Fibroblast of pulmonary artery (primary cell): ENCODE measurements at places on chromosomes 2 and 18.

GRCh38 chr2:18132697-18133096 lies 254.2 kb downstream of the KCNS3 start:
- peak; percentile 6 for DNase-seq

GRCh38 chr2:88250404-88250803 lies 80.3 kb downstream of the THNSL2 start:
- DNase-seq: no peak

- DNase-seq: peak; percentile 63
Measured at GRCh38 chr2:97870396-97870843, 125.3 kb downstream of the TMEM131 start.

- no peak for DNase-seq
Measured at GRCh38 chr18:69898241-69898861, 49.3 kb downstream of the CD226 start.

DNA sequence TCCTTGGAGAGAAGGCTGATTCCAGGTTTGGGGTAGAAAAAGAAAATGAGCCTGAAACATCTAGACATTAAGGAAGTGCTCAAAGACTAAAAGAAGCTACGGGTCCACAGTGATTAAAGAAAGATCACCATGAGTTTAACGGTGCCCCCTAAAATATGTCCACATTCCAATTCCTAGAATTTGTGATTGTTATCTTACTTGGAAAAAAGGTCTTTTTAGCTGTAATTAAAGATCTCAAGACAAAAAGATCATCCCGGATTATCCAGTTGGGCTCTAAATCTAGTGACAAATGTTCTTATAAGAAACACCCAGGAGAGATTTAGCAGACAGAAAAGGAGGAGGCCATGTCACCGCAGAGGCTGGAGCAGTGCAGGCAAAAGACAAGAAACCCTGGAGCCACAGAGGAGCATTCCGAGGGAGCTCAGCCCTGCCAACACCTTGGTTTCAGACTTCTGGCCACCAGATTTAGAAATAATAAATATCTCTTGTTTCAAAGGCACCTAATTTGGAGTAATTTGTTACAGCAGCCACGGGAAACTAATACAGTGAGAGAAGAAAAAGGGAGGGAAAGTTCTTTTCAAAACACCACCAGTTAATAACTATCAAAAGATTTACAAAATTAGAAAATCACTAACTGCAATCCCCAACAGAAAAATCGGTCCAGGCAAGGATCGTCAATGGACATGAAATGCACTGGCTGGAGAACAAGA lies 8.5 kb downstream of the UXS1 start:
- DNase-seq: no peak

DNA sequence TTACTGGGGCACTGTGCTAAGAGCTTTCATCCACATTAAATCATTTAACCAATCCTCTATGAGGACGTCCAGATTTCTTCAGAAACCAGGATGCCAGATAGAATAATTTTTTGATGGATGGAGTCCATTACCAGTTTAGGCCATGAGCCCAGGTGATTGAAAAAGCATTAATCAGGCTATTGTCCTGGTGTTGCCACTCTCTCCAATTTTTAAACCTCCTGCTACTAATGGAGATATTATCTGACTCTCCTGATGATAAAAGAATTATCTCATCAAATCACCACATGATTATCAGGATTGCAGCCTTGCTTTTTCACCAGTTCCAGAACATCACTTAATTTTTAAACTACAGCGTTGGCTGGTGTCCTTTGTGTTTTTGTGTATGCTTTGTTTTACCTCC lies 402.2 kb downstream of the CLIP4 start:
- DNase-seq: no peak

DNA sequence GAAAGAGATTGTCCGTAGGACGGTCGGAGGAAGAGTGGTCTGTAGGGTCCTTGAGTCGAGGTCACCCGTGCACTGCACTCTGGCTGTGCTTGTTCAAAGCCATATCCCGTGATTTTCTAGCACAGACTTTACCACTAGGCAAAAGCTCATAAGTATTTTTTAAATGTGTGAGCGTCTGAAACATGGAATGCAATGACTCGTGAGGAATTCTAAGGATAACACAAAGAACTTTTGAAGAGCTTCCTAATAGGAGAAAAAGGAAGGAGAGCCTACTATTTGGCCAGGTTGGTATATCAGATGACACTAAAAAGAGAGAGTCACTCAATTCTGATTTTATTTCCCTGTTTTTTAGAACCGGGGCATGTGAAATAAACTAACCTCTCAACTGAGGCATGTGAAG lies 68.3 kb downstream of the CD28 start:
- no peak for DNase-seq

DNA sequence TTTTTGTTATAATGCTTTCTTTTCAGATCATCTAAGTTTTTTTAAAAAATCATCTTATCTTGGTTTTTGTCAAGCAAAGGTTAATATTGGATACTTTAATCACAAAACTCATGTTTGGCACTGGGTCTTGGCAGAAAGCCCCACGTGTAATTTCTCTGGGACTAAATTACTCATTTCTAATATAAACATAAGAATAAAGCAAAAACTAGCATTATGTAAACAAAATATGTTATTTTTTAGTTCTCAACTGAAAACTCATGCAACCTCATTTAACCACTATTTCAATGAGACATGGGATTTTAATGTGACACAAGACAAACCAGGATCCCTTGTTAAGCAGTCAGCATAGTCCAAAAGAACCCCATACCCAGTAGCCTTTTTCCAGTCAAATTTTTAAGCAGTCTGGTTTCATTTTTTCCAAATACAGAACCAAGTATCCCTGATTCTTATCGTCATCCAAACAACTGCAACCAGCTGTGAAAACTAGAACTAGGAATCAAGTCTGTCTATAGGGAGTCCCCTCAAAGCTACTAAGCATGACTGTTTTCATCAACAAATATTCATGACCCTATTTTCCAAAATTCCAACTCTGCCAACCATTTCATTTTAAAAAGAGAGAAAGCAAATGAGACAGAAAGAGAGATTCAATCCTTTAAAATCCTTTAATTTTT lies 27.1 kb downstream of the PID1 start:
- no peak for DNase-seq

DNA sequence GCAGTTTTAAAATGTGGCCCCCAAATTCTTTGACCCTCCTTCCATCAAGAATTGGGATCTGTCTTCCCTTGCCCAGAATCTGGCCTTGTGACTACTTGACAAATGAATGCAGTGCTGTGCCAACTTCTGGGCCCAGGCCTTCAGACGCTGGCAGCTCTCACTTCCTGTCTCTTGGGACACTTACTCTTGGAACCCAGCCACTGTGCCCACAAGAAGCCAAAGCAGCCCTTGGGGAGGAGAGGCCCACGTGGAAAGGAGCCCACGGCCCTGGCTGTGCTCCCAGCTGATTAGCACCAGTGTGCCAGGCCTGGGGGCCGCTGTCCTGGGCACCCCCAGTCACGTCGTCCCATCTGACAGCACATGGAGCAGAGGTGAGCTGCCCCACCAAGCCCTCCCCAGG lies 56.6 kb downstream of the RPL37A start:
- DNase-seq: peak; percentile 61

- no peak for DNase-seq
Measured at GRCh38 chr2:136051001-136051724, 65.7 kb upstream of the DARS1 start.

DNA sequence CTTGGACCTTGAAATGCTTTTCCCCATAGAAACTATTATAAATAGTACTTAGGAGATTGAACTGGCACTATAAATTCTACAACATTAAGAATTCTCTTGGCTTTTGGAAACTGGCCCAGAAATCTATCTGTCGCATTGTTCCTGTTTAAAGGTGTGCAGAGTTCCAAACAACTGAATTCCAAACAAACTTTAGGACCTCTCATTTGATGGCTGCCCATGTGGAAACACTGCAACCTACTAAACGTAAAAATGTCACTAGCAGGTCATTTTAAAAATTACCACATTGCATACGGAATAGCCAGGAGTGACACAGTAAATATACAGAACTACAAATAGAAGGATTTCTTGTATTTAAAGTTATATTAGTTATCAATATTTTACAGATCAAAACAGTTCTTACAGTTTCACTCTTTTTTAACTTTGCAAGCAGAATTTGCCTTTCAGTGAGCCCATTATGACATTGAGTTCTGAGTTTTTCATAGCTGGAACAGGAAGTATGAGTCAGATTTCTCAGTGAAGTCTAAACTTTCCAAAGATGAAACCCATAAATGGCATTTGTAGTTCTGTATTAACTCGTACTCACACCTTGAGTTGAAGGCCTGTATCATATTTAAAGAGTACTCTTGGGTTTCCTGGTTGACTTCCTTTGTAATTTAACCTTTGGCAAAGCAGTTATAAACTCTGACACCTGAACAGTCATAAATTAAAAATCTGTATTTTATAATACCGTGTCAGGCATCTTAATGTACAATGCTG lies 142.3 kb upstream of the BOD1L2 start:
- DNase-seq: peak; percentile 66

- no peak for DNase-seq
Measured at GRCh38 chr2:136288249-136288648, 170.3 kb upstream of the CXCR4 start.

GRCh38 chr2:233439191-233439590 lies 84.9 kb downstream of the DGKD start:
- peak; percentile 88 for DNase-seq

DNA sequence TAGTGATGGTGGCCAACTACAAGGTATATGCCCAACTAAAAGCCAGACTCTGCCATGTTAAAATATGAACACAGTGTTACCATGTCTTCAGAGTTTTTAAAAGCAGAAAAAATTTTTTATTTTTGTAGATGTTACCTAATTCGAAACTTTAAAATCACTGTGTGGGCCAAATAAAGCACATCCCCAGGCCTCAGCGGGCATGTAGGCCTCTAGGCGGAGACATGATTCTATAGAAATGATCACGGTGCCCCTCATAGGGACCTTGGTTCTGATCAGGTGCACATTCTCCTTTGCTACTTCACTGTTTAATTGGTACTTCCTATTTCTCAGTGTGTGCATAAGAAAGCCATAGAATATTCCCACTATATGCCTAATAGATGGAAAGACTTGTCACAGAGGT lies 349.2 kb downstream of the XIRP2 start:
- no peak for DNase-seq

- no peak for DNase-seq
Measured at GRCh38 chr18:57075716-57076400, 71.0 kb upstream of the BOD1L2 start.

GRCh38 chr2:109130723-109130995 lies 1.7 kb downstream of the SH3RF3 start:
- no peak for DNase-seq

DNA sequence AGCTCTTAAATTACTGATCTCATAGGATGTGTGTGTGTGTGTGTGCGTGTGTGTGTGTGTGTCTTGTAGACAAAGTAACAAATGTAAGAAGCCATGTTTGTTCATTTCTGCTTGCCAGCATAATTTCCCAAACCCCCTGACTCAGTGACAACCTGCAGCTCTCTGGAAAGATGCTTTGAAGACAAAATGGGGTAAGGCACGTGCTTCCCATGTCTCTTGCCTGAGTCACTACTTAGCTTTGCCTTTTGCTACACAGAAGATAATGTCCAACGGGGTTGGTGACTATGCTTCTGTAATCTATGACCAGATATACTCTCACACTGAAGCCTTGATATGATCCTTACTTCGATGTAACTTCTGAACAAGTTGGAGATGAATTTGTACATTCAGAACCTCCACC lies 332.0 kb downstream of the SLC4A3 start:
- DNase-seq: no peak

DNA sequence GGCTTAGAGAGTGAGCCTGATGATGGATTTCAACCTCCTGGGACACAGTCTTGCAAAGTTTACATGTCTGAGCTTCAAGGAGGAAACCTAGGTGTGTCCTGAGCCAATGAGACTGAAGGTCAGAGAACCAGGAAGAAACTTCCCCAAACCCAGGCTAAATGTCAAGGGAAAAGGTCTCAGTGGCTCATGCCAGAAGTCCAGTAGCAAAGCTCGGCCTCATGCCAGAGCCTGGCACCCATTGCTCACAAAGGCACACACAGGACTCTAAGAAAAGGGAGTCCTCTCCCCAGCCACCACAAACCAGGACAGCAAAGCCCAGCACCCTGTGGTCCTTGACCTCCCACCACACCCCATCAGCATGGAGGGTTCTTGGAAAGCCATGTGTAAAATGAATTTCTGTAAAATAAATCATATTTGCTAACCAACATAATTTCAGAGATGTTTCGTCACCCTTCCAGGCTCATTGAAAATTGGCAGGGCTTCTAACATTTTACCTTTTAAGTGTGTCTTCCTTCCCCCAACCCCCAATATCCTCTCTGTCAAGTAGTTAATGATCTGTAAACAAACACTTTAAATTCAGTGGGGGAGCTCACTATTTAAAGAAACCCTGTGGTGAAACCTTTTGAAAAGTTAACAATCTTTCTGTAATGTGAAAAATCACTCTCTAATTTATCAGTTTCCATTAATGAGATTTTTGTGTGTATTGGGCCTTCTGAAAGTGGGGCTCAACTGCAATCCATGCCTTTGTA lies 77.1 kb downstream of the BCL11A start:
- no peak for DNase-seq

- DNase-seq: no peak
Measured at GRCh38 chr18:13397504-13398163, 179.1 kb downstream of the LDLRAD4 start.

- DNase-seq: no peak
Measured at GRCh38 chr2:159225025-159226016, 61.2 kb downstream of the WDSUB1 start.

- no peak for DNase-seq
Measured at GRCh38 chr2:240109386-240109785, 26.7 kb downstream of the COPS9 start.

DNA sequence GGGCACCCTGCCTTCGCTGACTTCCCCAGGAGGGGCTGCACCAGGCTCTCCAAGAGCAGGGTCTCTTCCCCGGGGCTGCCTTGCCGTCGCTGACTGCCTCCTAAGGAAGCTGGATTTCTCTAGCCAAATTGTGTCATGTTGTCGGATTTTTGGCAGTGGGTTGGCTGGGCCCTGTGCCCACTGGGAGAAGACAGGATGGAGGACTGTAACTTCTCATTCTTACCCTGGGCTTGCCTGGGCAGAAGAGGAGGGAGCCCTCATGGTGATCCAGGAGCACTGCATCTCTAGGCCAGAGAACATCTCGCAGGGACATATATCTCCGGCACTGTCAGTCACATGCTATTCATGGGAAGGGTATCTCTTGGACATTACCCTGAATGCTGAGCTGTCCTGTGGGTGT lies 6.3 kb downstream of the MYO7B start:
- peak; percentile 10 for DNase-seq

DNA sequence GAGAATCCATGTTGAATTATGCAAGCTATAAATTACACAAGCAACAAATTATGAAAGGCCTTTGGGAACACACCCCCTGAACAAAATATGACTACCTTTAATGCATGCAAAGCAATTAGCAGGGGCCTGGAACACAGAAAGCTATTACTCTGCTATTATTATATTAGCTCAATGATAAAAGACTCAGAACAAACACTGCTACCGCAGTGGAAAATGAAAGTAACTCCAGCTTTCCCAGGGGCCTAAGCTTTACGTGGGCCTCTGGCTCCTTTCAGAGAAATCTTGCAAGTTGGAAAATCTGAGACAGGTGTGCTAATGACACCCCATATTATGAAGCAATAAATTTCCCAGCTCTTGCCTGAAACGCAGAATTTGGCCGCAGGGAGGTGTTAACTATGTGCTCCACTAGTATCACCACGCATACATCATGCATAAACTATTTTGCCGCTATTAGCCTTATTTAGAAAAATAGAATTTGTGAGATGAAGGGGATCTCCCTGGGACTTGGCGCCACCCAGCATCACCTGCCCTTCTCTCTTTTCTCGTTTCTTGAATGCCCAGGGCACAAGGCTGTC lies 321.6 kb upstream of the LYPD1 start:
- DNase-seq: no peak

- peak; percentile 39 for DNase-seq
Measured at GRCh38 chr18:3966642-3967358, 488.3 kb downstream of the DLGAP1 start.
